ENCODE measurements at places on chromosomes 12 and 14.

- no peak for DNase-seq
Measured at GRCh38 chr14:85052646-85053045, 477.3 kb upstream of the FLRT2 start.

- DNase-seq: no peak
Measured at GRCh38 chr12:107450541-107450940, 235.1 kb upstream of the PWP1 start.

DNA sequence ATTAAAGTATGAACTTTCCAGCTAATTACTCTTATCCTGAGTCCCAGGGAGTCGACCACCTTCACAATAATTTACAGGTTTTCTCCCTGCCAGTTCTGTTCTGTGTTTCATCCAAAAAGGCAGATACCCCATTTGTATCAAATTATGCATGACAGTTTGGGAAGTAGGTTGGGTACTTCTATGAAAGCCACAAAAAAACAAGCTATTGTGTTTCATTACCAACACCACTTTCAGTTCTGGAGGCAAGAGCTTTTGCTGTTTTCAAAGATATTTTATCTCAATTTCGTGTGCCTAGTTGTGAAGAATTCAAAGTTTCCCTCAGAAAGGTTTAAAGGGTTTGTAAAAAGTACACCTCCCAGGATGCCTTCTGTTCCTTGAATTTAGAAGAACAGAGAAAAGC is 557.4 kb downstream of the FLRT2 start:
- no peak for DNase-seq

GRCh38 chr12:93127107-93127560 is 198.0 kb upstream of the EEA1 start:
- DNase-seq: no peak

DNA sequence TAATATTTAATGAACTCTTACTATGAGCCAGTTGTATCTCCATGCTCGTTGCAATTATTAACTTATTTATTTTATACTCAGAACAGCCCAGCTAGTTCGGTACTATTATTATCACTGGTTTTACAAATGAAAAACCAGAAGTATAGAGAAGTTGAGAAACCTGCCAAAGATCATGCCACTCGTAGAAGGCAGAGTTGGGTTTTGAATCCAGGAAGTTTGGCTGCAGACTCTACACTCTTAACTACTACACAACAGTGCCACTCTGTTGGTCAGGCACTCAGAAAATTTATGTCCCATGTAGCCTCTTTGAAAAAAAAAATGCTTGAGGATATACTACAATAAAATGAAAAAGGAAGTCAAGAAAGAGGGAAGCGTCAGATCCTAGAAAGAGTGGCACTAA is 71.5 kb upstream of the ARID2 start:
- no peak for DNase-seq

GRCh38 chr12:19533567-19533966 is 94.3 kb downstream of the AEBP2 start:
- DNase-seq: no peak

GRCh38 chr12:57756406-57757341 is 1.8 kb downstream of the MARCHF9 start:
- no peak for DNase-seq

GRCh38 chr14:55354500-55354899 is 57.1 kb downstream of the ATG14 start:
- no peak for DNase-seq

DNA sequence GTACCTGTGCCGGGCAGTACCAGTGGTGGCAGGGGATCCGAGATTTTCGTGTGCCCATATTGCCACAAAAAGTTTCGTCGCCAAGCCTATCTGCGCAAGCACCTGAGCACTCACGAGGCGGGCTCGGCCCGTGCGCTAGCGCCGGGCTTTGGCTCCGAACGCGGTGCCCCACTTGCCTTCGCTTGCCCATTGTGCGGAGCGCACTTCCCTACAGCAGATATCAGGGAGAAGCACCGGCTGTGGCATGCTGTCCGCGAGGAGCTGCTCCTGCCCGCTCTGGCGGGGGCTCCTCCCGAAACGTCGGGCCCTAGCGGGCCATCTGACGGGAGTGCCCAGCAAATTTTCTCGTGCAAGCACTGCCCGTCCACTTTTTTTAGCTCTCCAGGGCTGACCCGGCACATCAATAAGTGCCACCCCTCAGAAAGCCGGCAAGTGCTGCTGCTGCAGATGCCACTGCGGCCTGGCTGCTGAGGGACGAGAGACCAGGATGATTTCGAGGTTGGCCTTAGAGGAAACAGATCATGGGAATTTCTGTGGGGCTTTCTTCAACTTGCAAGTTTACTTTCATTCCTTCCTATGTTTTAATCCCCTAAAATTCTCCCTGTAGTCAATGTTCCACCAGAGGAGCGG is 1.6 kb downstream of the INSM2 start:
- DNase-seq: no peak

GRCh38 chr14:75449696-75450095 is 21.9 kb downstream of the JDP2 start:
- no peak for DNase-seq

DNA sequence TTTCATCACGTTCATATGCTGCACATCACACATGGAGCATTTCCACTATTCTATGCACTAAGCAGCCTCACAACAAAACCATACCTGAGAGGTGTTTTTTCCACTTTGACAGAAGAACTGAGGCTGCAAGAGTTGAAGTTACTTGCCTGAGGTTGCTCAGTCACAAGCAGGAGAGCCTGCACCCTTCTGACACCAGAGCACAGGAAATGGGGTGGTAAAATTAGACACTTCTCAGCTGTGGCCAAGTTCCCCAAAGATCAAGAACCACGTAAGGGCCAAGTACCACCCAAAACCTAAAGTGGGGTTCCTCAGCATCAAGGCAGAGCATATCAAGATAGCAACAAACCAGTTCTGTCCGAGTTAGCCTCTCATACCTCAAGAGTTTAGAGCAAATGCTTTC is 185.8 kb downstream of the CAPZA3 start:
- no peak for DNase-seq

DNA sequence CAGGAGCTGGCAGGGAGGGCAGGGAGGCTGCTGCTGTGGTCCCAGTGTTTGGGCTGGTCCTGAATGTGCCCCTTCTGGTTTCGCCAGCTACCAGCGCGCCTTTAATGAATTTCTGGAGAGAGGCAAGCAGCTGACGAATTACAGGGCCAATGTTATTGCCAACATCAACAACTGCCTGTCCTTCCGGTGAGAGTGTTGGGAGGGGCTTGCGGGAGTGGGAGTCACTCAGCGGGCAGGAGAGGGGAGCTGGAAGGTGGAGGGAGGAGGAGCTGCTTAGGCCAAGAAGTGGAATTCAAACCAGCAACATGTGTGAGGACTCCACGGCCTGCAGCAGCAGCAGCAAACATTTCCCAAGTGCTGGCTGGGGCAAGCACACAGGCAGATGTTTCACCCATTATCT is 7.7 kb downstream of the TNFAIP2 start:
- DNase-seq: no peak

- no peak for DNase-seq
Measured at GRCh38 chr12:32549675-32550079, 129.4 kb upstream of the DNM1L start.

GRCh38 chr12:25257590-25258324 is 7.0 kb upstream of the KRAS start:
- no peak for DNase-seq

- no peak for DNase-seq
Measured at GRCh38 chr12:54018468-54018984, 9.7 kb upstream of the HOXC6 start.
